ENCODE measurements at places on chromosomes 12 and 14. TPM values are rescaled to one million over a fixed set of nuclear protein-coding genes. Genes with fewer than 3 reads are reported as not detected.

- DNase-seq, result no peak
Observed at GRCh38 chr12:48996794-48997718, 2.1 kb downstream of the DDN start.

DNA sequence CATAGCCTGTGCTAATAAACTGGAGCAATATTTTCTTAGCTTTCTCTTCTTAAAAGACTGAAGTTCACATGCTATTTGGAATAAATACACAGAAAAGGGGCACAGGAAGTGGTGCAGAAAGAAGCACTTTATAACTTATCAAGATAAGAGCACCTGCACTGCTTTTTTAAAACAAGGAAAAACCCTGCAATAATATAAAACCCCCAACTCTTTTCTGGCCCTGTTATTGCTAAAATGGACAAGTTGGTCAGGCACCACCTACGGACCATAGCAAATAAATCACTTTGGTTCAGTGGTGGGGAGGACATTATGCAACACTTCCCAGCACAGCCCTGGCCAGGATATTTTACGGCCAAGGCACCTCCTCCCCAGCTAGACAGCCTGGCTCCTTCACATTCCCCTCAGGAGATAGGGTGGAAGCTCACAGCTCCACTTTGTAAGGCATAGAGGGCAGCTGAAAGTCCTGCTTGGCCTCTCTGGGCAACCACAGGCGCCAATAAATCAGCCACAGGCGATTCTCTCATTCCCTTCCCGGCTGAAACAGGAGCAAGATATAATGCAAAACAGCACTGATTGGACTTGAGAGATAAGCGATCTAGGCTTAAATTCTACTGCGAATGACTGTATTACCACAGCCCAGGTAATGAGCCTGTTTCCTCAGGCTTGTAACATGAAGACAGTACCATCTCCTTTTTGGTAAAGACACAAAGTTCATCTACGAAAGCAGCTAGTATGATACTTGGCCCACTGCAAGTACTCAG, 2.0 kb downstream of the ZBTB25 start:
- no peak for DNase-seq

CLMN gene
- total RNA-seq, result 5.7 TPM

DNA sequence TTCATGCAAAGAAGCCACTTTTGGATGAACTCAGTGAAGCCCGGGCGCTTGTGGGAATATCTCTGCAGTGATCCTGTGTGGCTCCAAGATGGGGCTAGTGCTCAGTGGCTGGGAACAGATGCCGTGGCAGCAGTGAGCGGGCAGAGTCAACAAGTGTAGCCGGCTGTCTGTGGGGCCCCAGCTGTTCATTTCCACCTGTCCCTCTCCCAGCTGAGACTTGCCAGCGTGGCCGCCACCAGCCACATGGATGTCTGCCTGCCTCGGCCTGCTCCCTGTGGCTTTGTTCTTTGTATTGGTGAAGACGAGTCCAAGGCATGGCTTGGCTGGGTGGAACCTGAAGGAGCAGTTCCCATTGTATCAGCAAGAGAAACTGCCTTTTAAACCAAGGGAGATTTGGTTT, 77.3 kb downstream of the NOS1 start:
- no peak for DNase-seq

DNA sequence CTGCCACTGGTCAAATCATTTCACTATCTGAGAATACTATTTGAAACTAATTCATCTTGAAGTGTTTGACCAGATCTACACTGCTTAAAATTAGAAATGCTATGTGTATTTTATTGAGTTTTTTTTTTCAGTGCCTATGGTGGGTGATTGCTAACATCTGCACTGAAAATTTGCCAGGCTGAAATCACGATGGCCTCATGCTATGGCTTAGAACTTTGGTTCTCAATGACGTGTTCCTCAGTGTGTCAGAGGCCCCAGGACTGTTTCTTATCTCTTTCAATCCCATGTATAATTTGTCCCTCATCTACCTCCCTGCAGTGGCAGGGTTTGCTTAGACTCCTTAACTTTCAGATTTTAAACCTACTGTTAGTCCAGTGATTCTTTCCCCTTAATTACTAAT, 36.2 kb upstream of the NKX2-8 start:
- DNase-seq, result no peak

All from foreskin keratinocyte (primary cell).